ENCODE measurements at places on chromosomes 7 and 10.

DNA sequence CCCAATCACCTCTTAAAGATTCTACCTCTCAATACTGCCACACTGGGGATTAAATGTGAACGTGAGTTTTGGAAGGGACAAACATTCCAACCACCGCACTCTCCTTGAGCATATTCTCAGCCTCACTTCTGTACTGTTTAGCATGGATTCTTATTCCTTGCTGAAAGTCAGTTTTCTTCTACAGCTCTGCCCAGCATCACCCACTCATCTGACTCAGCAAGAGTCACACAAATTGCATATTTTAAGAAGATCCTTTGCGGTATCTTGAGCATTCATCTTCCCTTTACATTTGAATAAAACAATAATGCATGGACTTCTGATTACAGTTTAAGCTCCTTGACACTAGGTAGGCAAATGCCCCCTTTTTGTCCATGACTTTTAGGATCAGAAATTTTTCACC lies 251.6 kb upstream of the MKLN1 start:
- no peak for DNase-seq

- DNase-seq = no peak
Observed at GRCh38 chr10:44459671-44460070, 74.8 kb upstream of the CXCL12 start.

DNA sequence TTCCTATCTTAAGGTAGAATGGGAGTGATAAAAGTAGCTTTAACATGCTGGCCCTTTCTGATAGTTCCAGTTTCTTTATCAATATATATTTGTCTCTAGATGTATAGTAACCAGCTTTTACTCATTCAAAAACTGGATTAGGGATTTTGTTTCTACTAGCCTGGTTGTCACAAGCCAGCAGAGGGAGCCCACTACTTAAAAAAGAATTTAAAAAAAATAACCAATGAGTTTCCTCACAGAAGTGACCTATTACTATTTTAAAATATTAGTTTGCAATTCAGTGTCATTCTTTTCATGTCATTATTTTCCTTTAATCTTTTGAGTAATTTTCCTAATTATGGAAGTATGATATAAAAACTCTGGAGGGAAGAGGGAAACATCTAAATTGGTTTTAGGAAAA lies 142.1 kb downstream of the PHTF2 start:
- no peak for DNase-seq

- no peak for DNase-seq
Observed at GRCh38 chr7:149670288-149670687, 103.1 kb downstream of the ZNF467 start.

All from memory B cell (primary cell).